DND-41 (cell line): ENCODE measurements at places on chromosomes 2 and 18.

DNA sequence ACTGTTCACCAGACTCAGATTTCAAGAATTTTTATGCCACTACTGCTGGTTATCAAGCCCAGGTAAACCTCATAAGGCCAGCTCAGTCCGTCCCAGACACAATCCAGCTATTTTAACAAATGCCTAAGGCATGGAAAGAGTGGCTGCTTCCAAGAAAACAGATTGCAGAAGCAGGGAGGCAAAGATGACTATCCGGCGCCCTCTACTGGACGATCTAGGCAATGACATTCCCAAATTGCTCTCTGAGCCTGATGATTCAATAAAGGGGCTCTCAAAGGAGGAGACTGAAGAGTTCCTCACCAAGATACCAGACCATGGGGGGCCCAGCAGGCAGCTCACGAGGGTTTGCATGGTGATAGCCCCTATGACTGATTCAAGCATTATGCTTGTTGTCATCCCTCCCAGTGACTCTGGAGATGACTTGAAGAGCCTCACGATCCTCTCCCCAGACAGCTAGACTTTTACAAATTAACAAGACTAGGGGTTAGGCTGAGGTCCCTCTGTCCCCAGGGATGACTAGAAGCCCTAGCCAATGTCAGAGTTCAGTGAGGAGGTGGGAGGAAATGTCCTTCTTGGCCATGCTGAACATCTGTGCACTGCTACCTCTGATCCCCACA lies 25.0 kb downstream of the SERPINB8 start:
- DNase-seq = peak; percentile 59

DNA sequence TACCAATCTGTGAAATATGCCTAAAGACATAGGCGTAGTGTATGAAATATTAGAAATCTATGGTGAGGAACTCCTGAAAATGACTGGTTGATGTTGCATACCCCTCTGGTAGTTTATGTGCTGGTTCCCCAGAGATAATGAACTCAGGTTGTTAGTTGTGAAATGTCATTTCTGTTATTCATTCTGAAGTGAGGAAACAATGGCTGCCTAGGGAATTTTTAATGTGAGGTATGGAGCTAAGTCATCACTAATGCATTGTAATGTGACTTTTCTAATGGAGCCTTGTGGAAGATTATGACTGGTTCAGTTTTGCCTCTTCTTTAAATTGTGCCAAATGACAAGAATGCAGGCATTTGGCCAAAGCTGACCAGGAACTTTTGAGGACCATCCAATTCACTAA lies 61.6 kb upstream of the RAB27B start:
- DNase-seq = no peak

- DNase-seq = no peak
These were observed 13.3 kb upstream of the CAPN13 start for GRCh38 chr2:30820381-30821055.

DNA sequence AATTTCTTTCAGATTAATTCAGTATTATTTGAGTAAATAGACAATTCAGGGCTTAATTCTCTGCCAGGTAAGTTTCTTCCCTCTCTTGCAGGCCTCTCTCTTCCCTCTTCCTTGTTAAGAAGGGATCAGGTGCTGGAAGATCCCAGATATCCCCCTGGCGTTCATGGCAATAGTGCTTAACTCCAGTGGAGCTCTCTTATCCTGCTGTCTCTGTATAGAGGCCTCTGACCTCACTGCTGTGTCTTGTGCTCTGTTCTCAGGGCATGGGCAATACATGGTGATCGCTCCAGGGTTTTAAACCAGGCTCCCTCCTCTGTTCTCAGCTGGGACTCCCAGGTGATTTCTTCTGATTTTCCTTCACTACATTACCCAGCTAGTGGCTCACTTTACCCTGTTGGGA lies 226.8 kb downstream of the MC4R start:
- peak; percentile 30 for DNase-seq
